Lower leg skin (tissue), 4 donors: ENCODE measurements at places on chromosomes 1 and 21.

- DNase-seq = no peak
These were observed 67.7 kb upstream of the GCLM start for GRCh38 chr1:93976711-93977597.

- no peak for DNase-seq
These were observed 871.7 kb upstream of the ADAMTS5 start for GRCh38 chr21:27838573-27838972.

DNA sequence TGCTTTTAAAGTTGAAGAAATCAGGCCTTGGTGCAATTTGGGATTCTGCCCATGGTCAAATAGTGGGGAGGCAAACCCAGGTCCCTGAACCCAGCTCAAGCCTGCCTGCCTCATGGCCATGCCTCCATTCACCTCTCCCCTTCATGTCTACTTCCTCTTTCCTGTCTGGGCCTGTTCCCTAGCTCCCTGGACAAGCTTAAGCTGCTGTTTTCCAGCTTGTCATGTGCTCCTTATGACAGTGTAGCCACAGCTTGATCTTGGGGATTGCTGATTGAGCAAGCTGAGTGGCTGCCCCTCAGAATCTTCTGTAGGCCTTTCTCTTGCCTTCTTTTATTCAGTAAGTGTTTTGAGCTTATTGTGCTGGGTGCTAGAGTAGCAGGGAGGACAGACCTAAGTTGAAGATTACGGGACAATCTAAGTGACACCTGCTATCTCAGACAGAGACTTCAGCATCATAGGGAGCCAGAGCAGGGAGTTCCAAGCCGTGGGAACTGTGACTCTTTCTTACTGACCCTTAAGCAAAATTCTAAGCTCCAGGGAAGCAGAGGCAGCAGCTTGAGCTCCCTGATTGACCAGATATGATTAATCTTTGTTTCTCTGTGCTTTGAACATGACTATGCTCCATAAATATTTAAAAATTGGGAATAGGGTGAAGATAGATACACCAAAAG is 520 bp upstream of the MR1 start:
- peak; percentile 67 for DNase-seq

DNA sequence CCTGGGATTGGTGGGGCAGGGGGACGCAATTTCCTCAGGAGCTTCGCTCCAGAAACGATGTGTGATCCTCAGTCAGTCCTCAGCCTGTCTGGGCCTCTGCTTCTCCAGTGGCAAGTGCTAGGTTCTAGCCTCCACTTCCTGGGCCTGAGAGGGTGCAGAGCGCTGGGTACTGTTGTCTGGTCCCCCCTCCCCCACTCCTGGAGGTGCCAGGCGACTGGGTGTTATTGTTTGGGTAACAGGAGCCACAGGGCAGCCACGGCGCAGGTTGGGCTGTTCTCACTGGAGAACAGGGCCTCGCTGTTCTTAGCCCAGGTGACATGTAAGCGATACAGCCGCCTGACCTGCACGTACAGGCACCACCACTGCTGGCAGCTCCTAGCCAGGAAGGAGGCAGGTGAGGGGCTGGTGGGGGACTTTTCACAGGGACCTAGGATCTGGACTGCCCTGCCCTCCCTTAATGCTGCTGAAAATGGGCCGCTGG is 2.1 kb downstream of the RPS6KA1 start:
- DNase-seq = no peak

GRCh38 chr1:27126391-27126790 is 28.5 kb downstream of the SLC9A1 start:
- no peak for DNase-seq

GRCh38 chr1:71561206-71561605 is 480.4 kb upstream of the ZRANB2 start:
- no peak for DNase-seq

DNA sequence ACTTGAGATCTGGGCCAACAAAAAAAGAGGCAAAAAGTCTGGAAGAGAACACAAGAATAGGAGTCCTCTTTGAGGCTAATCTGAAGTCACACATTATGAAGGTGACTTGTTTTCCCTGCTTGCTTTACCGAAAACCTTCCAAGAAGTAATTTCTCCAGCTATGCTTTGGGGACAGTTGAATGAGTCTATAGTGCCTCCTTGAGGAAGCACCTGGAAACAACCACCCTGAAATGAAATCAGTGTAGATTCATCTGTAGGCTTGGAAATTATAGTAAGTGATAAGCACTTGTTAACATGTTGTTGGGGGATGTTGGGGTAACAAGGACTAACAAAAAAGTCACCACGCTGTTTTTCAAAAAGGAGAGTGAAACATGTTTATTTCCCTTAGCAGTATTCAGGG is 23.4 kb upstream of the RPTN start:
- no peak for DNase-seq

DNA sequence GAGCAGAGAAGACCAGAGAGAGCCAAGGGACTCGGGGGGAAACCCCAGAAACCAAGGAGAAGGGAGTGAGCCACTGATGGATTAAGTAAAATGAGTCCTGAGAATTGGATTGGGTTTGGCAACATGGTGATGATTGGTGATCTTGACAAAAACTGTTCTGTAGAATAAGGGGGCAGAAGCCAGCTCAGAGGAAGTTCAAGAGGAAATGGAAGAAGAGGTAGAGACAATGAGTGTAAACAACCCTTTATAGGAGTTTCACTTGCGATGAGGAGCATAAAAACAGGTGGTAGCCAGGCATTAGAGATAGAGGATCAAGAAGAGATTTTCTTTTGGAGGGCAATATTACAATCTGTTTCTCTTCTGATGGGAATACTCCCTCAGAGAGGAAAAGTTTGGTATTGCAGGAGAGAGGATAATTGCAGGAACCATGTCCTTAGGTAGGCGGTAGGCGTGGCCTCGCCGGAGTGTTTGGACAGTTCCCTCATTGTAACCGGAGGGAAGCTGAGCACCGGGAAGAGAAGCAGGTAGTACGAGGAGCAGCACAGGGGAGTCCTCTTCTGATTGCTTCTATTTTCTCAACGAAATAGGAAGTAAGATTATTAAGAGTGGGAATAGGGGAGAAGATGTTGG is 68.4 kb upstream of the TENT5C start:
- no peak for DNase-seq

DNA sequence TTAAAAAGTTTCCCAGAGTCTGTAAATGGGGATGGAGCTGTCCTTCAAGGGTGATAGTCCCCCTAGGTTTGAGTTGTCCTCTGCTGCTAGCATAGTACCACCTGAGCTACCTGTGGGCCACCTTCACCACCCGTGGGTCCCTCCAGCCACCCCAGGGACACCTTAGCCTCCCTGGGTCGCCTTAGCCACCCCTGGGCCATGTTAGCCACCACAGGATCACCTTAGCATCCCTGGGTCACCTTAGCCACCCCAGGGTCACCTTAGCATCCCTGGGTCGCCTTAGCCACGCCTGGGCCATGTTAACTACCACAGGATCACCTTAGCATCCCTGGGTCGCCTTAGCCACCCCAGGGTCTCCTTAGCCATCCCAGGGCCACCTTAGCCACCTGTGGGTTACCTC is 67.1 kb downstream of the ADARB1 start:
- DNase-seq = no peak

- no peak for DNase-seq
These were observed 29.0 kb downstream of the STUM start for GRCh38 chr1:226577401-226578180.

- no peak for DNase-seq
These were observed 238.4 kb downstream of the C1orf94 start for GRCh38 chr1:34415140-34415539.

DNA sequence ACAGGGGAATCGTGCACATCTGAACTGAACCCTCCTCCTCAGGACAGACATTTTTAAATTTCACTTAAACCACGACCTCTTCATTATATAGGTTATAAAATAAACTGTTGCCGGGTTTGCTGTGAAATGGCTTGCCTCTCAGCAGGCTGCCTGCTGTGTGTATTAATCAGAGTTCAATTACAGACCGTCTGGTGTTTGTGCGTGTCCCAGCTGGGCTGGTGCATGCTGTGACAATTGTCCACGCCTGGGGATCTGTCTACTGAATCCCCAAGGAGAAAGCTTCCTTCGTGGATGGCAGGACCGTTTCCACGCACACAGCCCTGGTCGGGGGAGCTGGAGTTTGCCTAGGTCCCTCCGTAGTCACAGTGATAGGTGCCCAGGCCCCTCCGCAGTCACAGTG is 13.4 kb upstream of the AGPAT3 start:
- no peak for DNase-seq

- DNase-seq = no peak
These were observed 5.2 kb downstream of the PRDX1 start for GRCh38 chr1:45516465-45516864.

GRCh38 chr1:10918531-10918930 is 93.9 kb upstream of the TARDBP start:
- DNase-seq = no peak

- DNase-seq = no peak
These were observed 60.8 kb downstream of the COL18A1 start for GRCh38 chr21:45465611-45466329.

- DNase-seq = no peak
These were observed 7.7 kb upstream of the ATP1A1 start for GRCh38 chr1:116365353-116365780.

GRCh38 chr1:94323311-94324177 is 86.2 kb upstream of the ARHGAP29 start:
- no peak for DNase-seq

- peak; percentile 48 for DNase-seq
These were observed 8.3 kb upstream of the PADI1 start for GRCh38 chr1:17196496-17197185.

GRCh38 chr1:182600745-182601415 is 3.3 kb downstream of the RGS16 start:
- DNase-seq = peak; percentile 64

DNA sequence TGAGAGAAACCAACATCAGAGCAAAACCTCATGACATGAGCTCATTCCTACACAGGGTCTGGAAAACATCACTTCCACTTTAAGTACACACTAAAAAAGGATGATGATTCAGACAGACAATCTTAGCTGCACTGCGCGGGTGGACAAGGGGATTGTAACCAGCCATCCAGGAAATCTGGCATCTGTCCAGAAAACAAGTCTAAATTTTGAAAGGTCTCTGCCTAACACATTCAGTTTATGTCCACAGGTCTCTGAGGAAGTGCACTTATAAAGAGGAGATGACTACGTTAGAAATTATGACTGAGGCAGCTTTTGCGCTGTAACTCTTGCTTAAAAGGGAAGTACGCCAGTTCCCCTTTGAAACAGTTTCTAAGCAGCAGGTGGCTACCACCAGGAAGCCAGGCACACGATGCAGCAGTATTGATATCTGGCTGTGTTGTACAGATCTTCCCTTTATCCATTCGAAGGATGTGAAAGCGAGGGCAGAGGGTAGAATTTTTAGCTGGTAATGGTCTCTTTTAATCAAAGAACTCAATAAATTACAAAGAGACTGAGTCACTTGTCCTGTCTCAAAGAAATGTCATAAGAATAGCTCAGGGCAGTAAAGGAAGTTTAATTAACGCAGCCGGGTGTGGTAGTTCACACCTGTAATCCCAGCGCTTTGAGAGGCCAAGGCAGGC is 128.0 kb downstream of the SETD4 start:
- peak; percentile 88 for DNase-seq

DNA sequence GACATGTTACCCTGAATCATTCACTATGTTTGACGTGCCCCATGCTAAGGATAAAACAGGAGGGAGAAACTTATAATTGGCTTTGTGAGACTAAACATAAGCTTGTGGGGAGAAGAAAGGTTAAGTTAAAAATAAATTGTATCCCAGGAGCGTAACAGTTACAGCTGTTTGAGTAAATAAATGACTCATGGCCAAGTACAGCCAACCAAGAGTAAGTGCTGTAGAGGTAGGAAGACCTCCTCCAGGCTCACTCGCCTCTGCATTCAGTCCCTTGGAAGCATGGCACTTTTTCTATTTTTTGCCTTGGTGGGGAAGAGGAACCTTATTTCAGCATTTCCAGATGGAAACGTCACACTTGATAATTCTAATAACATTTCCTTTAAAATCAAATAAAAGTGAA is 116.5 kb downstream of the ZP4 start:
- no peak for DNase-seq

DNA sequence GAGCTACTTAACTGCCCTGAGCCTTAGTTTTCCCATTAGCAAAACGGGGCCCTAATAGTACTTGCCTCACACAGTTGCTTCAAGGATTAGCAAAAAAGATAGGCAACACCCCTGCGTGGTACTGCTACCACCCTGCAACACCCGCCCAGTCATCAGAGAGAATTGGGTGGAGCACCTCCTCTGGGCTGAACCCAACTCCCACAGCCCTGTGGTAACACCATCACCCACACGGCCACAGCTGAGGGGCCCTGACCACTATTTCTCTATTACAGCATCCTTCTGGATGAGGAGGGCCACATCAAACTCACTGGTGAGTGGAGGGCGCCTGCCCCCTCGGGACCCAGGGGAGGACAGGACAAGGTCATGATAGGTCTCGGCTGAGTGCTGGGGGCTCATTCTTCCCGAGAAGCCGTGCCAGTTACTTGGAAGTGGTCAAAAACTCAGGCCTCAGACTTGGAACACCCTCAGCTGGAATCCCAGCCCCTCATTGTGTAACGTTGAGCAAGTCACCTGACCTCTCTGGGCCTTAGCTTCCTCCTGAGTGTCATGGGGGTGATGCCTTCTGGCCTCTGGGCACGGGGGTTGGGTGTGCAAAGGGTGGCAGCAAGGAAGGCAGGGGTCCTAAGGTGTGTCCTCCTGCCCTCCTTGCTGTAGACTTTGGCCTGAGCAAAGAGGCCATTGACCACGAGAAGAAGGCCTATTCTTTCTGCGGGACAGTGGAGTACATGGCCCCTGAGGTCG is 24.6 kb downstream of the RPS6KA1 start:
- no peak for DNase-seq

DNA sequence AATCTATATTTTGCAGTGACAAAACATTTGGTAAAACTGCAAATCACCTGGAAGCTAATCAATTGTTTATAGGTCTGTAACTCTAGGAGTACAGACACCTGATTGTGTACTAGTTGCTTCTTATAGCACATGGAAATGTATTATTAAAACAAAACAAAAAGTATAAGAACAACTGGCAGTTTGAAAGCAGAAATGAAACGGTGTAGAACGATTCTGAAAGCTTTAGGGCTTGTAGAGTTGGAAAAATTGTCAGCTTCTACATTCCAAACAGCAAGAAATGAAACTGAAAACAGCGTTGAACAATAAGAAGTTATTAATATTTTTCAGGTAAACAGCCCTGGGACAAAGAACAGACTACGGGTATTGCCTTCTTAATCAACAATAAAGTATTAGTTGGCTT is 273.3 kb downstream of the OLFM3 start:
- DNase-seq = no peak

- DNase-seq = no peak
These were observed 48.3 kb downstream of the LRRC8C start for GRCh38 chr1:89681045-89681729.

- DNase-seq = no peak
These were observed 6.2 kb downstream of the SLC2A1 start for GRCh38 chr1:42952303-42953001.

DNA sequence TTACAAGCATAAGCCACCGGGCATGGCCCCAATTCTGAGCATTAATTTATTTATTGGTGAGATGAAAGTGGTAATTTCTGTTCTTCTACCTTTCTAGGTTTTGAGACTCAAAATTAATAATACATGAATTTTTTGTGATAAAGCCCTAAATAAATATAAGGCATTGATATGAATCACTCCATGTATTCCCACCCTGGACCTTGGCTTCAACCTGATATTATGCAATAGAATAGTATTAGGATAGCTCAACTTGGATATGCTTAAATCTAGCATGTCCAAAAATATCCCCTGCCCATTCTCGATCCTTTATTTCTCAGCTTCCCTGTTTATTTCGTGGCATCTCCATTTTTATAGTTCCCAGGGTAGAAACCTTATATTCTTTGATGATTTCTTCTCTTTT is 2.5 kb downstream of the AGL start:
- DNase-seq = no peak
